ENCODE measurements at places on chromosomes 1 and 21.

GRCh38 chr1:224509907-224510306 lies 75.3 kb upstream of the WDR26 start:
- no peak for DNase-seq

DNA sequence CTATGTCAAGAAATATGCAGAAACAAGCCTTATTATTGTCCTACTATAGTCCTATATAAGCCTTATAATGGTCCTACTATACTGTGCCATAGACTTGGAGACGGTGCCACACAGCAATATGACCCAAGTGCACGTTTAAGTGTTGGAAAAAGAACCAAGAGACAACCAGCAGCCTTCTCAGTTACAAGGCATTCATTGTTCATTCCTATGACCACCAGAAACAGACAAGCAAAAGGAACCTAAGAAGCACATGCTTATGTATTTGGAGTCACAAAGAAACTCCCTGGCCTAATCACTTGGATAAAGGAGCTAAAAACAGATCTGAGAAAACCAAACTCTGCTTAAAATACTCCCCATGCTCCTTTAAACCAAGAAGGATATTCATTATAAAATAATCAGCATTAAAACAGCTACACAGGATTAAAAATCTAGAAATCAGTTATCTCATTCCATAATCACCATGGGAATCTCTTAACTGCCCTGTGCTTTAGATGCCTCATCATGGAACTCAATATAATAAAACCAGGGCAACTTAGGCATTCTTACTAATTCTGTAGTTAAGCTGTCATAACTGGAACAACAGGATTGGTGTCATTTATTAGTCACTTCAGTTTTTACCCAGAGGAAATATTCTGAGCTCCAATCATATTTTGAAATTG lies 7.0 kb downstream of the COLGALT2 start:
- no peak for DNase-seq

- DNase-seq: no peak
These were observed 16.3 kb downstream of the ZFYVE9 start for GRCh38 chr1:52158218-52158617.

GRCh38 chr1:109567877-109568672 lies 19.7 kb downstream of the GNAI3 start:
- no peak for DNase-seq

DNA sequence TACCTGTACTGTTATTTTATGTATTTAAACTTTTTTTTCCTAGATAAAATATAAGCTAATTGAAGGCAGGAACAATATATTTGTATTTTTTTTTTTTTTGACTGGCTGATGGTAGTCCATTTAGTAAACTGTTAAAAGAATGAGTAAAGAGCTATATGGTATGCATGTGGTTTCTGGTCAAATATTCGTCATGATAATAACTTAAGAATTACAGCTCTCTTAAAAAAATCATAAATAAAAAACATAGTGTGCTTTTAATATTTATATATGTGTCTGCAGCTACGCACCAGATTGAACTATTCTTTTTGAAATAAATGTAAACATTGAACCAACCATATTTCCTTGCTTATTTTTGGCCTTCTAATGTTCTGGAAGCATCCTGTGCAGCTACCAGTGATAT lies 272.3 kb upstream of the C1orf105 start:
- no peak for DNase-seq

Measured in stimulated activated CD4-positive, alpha-beta T cell treated with anti-CD3 and anti-CD28 coated beads, Interleukin-12 subunit alpha, Interleukin-12 subunit beta, amount 100 ng/mL, for 24 hours (primary cell).